Right ventricle myocardium superior (tissue), 1 donor: ENCODE measurements at places on chromosomes 16 and 17.
A peak's percentile ranks its signal among the peaks of the same experiment; 100 is the strongest.

- no peak for DNase-seq
Measured at GRCh38 chr16:82301146-82301755, 131.2 kb upstream of the MPHOSPH6 start.

DNA sequence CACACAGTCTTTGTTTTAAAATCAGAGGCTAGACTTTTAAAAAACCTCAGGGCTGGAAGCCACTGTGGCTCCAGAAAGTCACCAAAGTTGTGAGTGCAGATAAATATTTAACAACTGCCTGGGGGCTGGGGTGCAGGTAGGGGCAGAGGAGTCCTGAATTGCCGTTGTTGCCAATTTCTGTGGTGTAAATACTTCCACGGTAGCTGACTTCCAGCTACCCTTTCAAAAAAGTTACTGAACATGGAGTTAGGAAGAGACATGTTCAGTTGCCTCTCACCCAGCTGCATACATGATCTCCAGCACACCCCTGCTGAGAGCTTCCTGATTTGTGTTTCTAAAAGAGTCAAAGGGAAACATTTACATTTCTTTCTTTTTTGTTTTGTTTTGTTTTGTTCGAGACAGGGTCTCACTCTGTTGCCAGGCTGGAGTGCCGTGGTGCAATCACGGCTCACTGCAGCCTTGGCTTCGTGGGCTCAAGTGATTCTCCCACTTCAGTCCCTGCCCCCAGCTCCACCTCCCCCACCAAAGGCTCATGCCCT, 58.7 kb downstream of the PLXDC1 start:
- no peak for DNase-seq

DNA sequence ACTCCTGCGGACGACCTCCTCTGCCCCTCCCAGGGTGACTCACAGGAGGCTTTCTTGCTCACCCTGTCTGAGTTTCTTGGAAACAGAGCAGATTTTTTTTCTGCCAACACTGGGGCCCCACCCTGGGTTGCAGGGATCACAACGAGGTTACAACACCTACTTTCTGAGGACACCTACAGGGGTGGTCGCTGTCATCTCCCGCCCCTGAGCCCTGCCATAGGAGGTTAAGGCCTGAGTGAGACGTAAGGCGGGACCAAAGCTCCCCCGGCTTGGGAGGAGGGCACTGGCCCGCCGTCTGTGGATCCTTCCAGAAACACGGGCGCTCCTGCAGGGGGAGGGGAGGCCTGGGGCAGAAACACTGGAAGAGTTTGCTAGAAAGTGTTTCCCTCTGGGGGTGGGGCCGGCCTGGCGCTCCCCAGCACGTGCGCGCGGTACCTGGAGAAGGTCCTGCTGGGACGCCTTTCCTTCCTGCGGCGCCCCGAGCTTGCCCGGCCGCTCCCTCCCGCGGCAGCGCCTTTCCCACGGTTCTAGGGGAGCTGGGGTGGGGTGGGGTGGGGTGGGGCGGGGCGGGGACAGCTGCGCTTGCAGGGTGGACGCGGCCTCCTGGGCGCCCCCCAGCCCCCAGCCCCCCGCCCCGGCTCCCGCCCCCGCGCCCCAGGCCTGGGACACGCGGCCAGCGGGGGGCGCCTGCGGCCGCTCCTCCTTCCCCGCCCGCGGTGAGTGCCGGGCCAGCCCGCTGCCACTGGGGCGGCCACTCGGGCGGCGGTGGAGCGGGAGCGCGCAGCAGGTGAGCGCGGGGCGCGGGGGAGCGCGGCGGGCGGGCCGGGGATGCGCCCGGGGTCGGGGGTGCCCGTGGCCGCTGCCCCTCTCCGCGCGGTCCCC, 20.7 kb upstream of the ADCY7 start:
- no peak for DNase-seq

- DNase-seq = no peak
Measured at GRCh38 chr17:37174205-37174604, 201.6 kb upstream of the C17orf78 start.

DNA sequence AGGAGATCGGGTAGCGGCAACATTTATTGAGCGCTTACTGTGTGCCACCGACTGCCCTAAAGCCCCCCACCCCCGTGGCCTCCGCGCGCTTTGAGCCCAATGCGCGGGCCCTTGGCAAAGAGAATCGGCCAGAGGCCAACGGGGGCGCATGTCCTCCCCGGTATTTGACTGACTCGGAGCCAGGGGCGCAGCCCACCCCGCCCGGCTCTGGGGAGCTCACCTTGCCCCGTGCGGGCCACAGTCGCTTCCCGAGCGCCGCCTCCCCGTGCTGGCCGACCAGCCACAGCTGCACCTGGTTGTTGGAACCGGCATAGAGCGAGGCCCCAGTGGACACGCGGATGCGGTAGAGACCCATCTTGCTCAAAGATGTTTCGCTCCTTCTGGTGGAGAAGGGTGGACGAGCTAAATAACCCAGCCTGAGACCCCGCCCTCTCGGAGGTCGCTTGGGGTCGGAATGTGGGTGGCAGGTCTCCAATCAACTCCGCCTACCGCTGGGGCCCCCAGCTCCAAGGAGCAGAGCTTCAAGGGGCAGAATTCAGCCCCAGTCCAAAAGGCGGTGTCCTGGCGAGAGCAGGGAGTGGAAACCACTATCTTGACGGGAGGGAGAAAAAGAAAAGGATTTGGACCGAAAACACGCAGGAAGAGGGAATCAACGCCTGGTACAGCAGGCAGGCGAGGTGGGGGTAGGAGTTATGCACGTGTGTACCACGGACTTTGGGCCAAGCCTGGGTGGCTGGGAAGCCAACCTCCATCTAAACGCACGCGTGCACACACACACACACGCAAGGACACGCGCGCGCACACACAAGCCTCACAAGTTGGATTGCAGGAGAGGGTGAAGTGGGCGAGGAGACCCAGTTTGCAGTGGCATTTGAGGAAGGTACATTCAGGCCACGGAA, at the start of gene ALOX15:
Gene ALOX15, minus strand, starts transcription at position 382 of the 899 bp plus-strand sequence. Its CDS starts 27 bp downstream, at position 355.
- no peak for DNase-seq

DNA sequence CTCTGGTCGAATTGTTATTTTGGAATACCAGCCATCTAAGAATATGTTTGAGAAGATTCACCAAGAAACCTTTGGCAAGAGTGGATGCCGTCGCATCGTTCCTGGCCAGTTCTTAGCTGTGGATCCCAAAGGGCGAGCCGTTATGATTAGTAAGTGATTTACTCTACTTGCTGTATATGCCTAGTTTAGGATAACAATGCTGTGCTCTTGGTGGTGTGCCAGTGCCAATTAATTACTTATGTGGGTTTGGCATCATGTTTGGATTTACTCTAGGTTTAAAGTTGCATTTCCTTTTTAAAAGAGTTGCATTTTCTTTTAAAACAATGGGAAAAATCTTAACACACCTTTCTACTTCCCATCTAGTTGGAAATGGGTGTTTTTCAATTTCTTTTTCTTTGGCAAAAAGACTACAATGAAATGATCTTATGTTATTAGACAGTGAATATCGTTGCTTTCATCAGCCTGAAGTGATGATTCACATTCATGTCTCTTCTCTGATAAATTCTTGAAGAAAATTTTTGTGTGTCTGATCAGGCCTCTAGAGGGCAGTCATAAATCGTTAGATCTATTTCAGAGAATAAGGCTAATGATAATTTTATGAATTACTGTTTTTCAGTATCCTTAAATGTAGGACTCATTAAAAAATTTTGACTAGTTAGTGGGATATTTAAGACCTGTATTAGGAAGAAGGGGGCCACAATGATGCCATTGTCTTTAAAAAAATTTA, 5.6 kb downstream of the SF3B3 start:
- DNase-seq = no peak

DNA sequence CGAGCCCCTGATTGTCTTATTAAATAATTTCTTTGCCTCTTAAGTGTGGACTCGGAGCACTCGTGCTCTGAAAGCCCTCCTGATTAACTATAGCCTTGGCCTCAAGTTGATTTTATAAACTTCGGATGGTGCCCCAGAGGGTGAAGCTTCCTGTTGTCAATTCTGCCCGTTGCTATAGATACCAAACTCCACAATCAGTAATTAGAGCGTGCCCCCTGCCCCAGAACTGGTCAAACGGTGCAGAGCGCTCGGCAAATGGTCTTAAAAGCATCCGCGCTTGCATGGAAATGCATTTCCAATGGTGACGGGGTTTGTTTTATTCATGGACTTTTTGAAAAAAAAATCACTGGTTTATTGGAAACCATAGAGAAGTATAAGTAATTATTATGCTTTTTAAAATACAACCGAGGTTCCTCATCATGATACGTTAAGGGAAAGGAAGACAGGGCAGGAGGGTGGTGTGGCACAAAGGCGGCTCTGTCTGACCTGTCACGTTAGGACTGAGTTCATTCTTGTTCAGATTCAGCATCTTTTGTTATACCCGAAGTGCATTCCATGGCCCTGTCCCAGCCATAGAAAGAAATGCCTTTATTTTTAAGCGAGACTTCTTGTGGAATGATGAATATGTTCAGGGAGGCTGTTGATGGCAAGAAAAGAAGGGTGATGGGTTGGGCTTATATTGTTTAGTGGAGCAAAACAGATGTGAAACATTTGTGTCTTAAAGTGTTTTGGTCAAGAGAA, 476.4 kb downstream of the MAF start:
- DNase-seq = no peak

- peak; percentile 53 for DNase-seq
Measured at GRCh38 chr17:40095351-40095943, 4.9 kb downstream of the NR1D1 start.

DNA sequence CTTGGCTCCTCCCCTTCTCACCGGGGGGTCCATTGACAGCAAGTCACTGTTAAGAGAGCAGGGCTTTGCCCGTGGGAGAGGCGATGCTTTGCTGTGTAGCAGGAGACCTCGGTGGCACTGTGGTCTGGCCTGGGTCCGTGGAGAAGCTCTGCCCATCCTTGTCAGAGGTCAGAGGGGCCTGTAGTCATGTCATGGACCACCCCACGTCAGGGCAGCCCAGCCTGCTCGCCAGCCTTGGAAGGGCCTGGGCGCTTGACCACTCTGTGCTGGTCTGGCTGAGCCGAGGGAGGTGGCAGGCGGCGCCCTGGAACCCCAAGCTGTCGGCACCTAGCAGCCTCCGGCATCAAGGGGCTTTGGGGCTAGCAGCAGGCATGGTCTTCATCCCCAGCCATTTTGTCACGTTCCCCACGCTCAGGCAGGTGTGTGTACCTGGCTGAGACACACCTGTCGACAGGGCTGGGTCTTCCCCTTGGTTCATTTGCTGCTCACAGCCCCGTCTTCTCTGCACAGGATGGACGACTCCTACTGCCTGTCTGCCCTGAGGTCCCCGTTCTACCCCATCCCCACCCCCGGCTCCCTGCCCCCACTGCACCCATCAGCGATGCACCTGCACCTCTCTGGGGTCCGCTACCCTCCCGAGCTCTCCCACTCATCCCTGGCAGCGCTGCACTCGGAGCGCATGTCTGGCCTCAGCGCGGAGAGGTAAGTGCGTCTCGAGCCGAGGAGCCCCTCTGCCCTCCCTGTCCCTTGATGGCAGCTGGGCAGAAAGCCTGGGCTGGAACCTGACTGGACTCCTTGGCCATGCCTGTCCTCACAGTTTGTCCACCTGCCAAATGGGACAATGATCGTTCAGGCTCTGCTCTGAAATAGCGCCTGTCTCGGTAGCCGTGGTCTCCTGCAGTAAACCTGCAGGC, 33.3 kb downstream of the GINS2 start:
- DNase-seq = peak; percentile 26
